ENCODE measurements at places on chromosomes 4 and X.

- no peak for DNase-seq
Observed at GRCh38 chr4:173930329-173930967, 353.0 kb downstream of the FBXO8 start.

- no peak for DNase-seq
Observed at GRCh38 chr4:133102043-133102442, 47.1 kb upstream of the PCDH10 start.

DNA sequence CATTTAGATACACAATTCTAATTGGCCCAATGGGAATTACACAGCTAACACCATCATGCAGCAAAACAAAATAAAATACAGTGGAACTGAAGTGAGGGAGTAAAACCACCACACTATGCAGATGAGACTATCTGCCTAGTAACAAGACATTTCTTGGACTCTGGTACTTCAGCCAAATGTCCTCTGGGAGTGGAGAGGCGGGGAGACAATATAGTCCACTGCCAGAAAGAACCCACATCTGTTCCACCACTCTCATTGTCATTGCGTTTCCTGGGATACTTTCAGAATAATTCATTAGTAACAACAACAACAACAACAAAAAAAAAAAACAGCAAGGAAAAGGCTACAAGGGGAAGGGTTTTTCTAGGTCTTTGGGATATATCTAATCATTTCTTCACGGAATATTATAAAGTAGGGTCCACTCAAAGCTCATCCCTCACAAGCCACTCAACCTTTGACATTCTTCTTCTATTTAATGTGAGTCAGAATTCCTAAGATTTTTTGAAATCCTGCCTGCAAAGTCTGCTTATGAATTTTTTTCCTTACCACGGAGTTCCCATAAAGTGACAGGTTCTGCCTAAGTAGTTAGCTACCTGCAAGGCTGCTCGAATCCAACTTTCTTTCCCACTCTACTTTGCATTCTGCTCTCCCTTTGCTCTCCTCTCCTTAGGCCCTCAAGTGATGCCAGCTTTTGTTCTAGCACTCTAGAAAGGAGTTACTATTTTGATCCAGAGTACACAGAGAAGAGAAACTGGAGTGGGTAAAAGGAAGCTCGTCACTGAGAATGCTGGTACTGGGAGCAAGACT, 254.6 kb downstream of the CHIC1 start:
- DNase-seq: peak; percentile 11

DNA sequence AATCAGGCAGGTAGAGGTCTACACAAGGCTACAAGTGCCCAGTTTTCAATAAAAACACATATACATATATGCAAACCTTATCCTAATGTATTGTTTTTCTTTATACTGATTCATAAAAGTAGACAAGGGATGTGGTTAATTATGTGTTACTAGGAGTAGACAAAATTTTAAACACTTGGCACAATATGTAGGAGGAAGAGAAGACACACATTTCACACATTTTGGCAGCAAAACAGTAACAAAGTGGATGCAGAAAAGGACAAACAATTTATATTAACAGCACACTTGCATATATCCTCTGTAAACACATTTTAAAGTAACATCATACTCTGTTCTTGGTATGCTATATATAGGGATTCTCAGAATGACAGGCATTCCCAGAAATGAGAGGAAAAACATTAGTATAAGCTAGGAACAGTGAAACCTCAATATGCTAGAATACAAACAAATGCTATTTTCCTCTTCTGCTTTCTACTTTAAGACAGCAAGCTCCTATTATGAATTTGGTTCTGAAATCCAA, 63.8 kb downstream of the GPRIN3 start:
- no peak for DNase-seq

- no peak for DNase-seq
Observed at GRCh38 chr4:15568821-15569220, 86.3 kb downstream of the FBXL5 start.

- no peak for DNase-seq
Observed at GRCh38 chr4:53127365-53127764, 238.5 kb downstream of the SCFD2 start.

DNA sequence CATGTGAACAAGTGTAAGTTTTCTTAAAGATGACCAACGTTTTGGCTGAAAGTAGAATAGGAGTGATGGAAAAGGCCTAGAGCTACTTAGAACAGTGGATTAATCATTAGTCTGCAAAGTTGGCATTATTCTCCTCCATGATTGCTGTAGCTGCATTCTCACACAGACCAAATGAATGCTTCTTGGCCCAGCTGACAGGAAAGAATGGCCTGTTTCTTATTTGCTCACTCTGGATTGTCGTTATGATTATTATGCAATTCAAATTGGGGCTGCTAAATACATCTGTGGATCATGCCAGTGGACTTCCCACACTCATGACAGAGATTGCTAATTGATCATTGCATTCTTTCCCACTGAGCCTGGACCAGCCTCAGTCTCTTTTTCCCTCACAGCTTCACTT, 285.0 kb downstream of the STIM2 start:
- DNase-seq: no peak

DNA sequence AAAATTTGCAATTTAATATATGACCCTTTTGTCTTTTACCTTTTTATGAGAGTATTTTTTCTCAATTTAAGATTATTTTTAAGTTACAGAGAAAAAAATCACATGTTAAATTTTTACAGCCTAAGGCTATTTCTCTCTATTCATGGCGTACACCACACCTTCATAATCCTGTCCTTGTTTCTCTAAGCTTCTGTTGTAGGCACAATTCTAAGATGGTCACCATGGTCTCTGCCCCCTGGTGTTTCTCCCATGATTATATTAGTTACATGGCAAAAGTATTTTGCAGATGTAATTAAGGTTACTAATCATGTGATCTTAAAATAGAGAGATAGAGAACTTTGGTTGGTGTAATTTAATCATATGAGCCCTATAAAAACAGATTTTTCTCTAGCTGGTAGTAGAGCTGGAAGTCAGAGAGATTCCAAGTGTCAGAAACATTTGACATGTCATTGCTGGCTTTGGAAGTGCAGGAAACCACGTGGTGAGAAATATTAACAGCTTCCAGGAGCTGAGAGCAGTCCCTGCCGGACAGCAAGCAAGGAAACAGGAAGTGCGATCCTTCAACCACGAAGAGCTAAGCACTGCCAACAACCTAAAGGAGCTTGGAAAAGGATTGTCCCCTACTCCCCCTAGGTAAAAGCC, 89.8 kb downstream of the EIF4E start:
- peak; percentile 23 for DNase-seq

GRCh38 chrX:154002215-154002719, 17.4 kb downstream of the IRAK1 start:
- peak; percentile 80 for DNase-seq

GRCh38 chr4:153538487-153539357, 72.6 kb downstream of the TMEM131L start:
- DNase-seq: peak; percentile 59

GRCh38 chr4:156934259-156934635, 37.4 kb downstream of the PDGFC start:
- no peak for DNase-seq

- DNase-seq: no peak
Observed at GRCh38 chr4:105725623-105726022, 17.0 kb downstream of the GSTCD start.

DNA sequence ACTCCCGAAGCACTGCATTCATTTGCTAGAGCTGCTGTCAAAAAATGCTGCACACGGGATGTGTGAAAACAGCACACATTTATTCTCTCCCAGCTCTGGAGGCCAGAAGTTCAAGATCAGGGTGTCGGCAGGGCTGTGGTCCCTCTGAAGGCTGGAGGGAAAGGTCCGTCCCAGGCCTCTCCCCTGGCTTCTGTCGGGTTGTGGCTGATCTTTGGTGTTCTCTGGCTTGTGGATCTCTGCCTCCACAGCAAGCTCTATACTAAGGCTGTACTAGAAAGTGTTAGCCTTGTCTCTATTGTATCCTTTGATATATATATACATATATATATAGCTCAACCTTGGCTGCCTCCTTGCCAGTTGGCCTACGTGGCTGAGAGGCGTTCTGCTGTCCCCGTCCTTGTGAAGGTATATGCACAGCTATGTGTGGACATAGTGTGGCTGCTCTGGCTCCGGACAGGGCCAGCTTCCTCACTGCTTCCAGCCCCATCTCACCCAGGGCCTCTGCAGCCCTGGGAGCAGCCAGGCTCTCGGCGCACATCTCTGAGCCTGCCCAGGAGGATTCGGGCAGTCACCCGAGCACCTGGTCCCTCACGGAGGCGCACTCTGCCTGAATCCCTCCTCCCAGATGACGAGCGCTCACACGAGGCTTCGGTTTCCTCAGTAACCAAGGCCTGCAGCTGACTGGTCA, 15.0 kb upstream of the DUSP9 start:
- no peak for DNase-seq

GRCh38 chrX:68651110-68651509, 3.6 kb downstream of the STARD8 start:
- DNase-seq: no peak

DNA sequence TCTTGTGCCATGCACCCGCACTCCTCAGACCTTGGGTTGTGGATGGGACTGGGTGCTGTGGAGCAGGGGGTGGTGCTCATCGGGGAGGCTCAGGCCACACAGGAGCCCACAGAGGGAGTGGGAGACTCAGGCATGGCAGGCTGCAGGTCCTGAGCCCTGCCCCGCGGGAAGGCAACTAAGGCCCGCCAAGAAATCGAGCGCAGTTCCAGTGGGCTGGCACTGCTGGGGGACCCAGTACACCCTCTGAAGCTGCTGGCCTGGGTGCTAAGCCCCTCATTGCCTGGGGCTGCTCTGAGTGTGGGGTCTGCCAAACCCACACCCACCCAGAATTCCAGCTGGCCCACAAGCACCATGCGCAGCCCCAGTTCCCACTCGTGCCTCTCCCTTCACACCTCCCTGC, 450.5 kb upstream of the FGF16 start:
- DNase-seq: no peak

GRCh38 chr4:184668511-184669114, 19.1 kb downstream of the PRIMPOL start:
- DNase-seq: no peak

- DNase-seq: no peak
Observed at GRCh38 chr4:1232661-1233621, 16.0 kb downstream of the CTBP1 start.

DNA sequence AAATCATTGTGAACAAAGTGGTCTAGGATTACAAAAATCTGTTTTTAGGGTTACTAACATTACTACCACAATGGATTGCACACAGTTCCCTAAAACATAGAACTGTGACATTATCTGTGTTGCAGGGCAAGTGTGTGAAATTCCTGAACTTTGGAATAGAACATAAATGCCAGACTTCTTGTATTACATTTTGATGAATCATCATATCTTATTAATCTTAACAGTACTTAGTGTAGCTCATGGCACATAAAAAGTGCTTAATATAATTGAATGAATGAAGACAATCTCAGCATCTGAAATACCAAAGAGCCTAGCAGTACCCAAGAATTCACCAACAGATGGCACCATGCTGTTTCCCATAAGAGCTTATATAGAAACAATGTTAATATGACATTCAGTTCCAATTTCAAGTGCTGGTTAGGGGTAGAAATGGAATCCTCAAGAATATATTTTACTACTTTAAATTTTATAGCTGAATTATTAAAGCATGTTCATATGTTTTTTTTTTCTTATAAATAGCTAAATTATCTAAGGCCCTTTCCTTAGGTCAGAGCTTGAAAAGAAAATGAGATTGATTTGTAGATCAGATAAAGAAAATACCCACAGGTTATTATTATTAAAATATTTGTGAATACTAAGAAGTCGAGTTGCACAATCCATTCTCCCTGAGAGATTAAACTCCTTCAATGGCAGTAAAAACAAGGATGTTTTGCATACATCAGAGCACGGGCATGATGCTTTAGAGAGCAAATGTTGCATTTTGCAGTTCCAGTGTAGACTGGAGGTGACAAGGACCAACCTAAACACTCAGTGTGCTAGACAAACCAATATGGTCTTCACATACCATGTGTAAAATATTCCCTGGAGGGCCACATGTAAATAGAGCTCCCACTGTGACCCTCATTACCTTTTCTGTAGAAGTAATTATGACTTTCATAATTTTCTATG, 25.7 kb upstream of the SHISA3 start:
- peak; percentile 43 for DNase-seq

- no peak for DNase-seq
Observed at GRCh38 chrX:31811106-31811505, 739.3 kb upstream of the FTHL17 start.

DNA sequence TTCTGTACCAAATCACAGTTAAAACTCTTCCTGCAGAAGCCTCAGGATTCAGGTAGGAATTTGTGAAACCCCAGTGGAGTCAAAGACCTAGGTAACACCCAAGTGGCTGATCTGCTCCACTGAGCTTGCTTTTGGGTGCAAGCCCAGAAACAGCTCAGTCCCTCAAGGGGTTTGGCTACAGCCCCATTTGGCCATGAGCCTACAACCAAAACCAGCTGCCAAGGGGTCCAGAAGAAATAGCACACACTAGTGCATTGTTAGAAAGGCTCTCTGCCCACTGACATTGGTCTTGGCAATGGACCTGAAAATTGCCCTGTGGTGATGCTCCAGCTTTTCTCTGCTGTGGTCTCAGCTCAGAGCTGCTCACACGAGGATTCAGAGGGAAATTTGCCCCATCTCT, 577.4 kb upstream of the INTU start:
- DNase-seq: no peak

- peak; percentile 51 for DNase-seq
Observed at GRCh38 chr4:24991015-24991414, 39.7 kb downstream of the LGI2 start.

DNA sequence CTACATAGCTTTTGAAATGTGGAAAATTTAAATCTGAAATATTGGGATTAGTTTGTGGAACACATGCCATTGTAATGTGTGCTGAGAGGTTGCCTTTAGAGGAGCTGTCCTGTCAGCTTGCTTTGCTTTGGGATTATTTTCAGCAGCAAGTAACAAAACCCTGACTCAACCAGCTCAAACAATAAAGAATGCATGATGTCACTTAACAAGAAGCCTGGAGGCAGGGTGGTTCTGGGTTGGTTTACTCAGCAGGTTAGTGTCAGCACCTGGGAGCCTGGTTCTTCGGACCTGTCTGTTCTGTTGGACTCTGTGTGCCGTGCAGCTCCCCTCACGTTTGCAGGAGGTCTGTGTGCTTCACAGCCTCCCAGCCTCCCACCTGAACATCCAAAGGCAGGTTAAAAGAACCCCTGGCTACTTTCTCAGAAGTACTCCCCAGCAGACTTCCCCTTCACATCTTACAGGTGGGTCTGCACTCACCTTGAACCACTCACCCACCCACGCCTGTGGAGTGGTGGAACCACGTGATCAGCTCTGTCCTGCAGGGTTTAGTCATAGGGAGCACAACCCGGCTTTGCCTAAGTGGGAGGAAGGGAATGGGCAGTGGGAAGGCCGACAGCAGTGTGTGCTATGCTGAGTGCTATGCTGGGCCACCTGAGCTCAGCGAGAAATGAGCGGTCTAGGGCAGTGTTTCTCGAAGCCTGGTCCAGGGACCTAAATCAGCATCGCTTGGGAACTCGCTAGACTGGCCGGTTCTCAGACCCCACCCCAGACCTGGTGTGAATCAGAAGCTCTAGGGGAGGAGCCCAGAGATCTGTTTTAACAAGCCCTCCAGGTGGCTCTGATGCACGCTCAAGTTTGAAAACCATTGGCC, 20.4 kb downstream of the TMEM131L start:
- DNase-seq: peak; percentile 86

Data from AG08395 (cell line).